ENCODE measurements at places on chromosomes 16 and 17.
A peak's percentile ranks its signal among the peaks of the same experiment; 100 is the strongest.

DNA sequence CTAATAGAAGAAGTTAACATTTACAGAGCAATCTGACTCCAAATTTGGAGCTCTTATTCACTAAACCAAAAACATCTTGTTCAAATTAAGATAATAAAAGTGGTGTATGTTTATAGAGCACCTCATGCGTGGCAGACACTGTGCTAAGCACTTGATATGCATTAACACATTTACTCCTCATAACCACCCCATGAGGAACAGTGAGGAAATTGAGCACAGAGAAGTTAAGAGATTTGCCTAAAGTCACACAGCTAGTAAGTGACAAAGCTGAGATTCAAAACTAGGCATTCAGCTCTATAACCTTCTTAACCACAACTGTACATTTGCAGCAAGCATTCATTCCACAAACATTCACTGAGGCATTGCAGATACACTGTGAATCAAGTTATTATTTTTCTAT is 94.0 kb downstream of the VAT1L start:
- DNase-seq = no peak

DNA sequence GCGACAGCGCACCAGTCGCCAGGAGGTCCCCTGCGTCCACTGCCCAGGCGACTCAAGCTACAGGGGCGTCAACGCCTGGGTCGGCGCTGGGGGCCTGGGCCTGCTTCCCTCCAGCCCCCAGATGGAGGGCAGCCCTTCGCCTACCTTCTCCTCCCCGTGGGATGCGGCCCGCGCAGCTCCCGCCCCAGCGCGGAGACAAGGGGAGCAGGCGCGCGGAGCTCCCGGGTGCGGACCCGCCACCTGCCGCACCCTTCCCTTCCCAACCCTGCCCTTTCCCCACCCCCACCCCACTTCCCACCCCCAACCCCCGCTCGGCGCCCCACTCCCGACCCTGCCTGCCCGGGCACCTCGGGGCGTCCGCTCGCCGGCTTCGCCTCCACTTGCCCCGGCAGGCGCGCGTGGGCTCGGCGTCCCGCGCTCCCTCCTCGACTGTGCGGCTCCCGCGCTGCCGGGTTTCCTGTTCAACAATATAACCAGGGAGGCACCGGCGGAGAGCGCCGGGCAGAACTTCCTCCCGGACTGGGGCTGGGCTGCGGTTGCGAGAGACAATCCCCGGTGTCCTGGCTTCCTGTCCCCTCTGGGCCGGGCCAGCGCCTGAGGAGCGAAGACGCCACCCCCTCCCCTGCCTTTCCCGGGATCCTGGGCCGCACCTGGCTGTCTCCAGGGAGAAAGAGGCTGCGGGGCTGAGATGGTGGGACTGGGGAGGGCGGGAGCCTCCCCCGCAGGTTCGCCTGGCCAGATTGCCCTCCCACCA is at the start of gene ARHGAP27:
Gene ARHGAP27, minus strand, starts transcription at position 466 of the 754 bp plus-strand sequence. CDS start 2,591 bp downstream, outside the sequence.
- DNase-seq = no peak

DNA sequence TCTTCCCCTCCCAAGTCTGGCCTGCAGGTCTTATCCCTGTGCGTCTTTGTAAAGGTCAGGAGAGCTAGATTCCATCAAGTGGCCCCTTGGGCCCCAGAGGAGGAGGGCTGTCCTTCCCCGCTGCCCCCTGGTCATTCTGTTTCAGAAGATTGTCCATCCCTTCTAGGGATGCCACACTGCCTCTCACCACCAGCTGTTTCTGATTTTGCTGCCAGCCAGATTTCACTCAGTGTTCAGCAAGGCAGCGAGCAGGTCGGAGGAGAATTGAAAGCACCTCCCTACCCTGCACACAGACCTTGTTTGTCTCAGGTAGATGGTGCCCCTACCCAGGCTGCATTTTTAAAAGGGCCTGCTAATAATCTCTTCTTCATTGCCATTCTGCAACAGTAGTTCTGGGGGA is 21.7 kb upstream of the NAT9 start:
- DNase-seq = no peak

- no peak for DNase-seq
These were observed 46.4 kb downstream of the SLC47A1 start for GRCh38 chr17:19579867-19580565.

DNA sequence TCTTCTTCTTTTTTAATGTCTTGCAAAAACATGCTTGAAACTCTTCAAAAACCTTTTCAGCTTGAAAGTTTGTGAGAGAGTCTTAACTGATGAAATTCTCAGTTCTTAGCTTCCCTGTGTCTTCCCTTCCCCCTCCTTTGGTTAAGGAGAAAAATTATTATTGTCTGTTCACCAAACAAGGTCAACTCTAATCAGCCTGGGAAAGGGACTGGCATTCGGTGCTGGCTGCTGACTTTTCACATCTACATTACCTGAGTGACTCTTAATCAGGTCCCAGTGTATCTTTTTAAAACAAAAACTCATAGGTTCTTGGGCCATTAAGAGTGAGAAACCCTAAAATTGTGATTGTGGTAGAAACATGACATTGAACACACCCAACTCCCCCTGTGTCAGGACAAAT is 39.1 kb upstream of the AXIN2 start:
- DNase-seq = no peak

- DNase-seq = no peak
These were observed 426.8 kb downstream of the HS3ST4 start for GRCh38 chr16:26118575-26118974.

DNA sequence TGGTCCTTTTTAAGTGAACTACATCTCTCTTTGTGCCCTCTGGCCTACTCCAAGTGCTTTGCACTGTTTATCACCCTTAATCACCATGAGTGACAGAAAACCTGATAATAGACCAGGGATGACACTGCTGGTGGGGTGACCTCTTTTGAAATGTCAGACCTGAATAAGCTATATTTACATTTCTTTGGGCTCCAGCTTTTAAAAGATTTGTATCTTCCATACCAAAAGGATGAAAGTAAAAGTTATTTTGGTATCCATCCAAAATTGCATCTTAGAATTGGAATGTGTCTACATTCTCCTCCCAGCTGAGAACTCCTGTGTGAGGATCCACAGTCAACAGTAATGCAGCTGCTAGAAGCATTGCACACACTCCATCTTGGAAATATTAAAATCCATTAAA is 370.0 kb downstream of the CDH11 start:
- no peak for DNase-seq

GRCh38 chr17:48625495-48626244 is 488 bp downstream of the HOXB9 start:
- DNase-seq = peak; percentile 45

- no peak for DNase-seq
These were observed 78.5 kb upstream of the C16orf82 start for GRCh38 chr16:26988186-26988585.

GRCh38 chr17:58280480-58281217 is at the start of gene MPO:
MPO (minus strand) TSS chr17:58280935; CDS start chr17:58280758, 177 bp downstream.
- no peak for DNase-seq

GRCh38 chr17:45828582-45829133 is 16.0 kb upstream of the SPPL2C start:
- DNase-seq = no peak

- no peak for DNase-seq
These were observed 4.9 kb downstream of the TMEM92 start for GRCh38 chr17:50279181-50279526.

- DNase-seq = peak; percentile 88
These were observed at the start of gene E2F4 for GRCh38 chr16:67191995-67192681. E2F4 (plus strand) TSS chr16:67192155; CDS start chr16:67192228, 73 bp downstream.

GRCh38 chr17:30530346-30531025 is 53.3 kb downstream of the GOSR1 start:
- no peak for DNase-seq

GRCh38 chr16:24446189-24446588 is 93.2 kb upstream of the RBBP6 start:
- DNase-seq = no peak

GRCh38 chr17:28256370-28256769 is 62.6 kb upstream of the TMEM97 start:
- no peak for DNase-seq

DNA sequence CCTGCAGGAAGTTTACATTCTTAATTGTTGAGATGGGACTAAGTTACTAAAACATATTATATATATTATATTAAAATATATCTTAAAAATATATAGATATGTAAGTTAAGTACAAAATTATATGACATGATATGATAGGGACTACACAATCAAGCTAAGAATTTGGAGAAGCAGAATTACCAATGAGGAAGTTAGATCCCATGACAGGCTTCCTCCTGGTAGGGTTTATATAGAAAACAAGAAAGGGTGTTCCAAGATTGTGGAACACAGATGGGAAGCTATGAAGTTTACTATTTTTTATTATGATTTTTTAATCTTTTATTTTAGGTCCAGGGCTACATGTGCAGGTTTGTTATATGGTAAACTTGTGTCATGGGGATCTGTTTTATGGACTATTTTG is 260.8 kb upstream of the ZFHX3 start:
- DNase-seq = no peak

GRCh38 chr17:73163043-73163442 is 1.8 kb upstream of the SSTR2 start:
- DNase-seq = no peak

- DNase-seq = no peak
These were observed 3.1 kb downstream of the RAB37 start for GRCh38 chr17:74740173-74740572.

- DNase-seq = no peak
These were observed 55.2 kb downstream of the PECAM1 start for GRCh38 chr17:64335486-64335885.

DNA sequence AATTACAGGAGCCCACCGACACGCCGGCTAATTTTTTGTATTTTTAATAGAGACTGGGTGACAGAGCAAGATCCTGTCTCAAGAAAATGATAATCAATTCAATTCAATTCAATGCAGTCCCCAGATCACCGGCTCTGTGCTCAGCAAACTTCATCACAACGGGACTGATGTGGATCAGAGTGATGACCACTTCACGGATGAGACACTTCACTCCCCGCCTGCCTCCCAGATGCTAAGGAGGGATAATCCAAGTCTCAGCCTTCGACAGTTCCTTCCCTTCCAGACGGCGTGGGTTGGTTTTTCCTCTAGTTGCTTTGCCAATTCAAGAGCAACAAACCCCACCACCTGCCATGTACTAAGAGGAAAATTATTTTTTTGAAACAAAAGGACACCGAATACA is 93.8 kb downstream of the ZDHHC7 start:
- DNase-seq = no peak

- no peak for DNase-seq
These were observed 70.4 kb upstream of the TANC2 start for GRCh38 chr17:62895320-62896301.

DNA sequence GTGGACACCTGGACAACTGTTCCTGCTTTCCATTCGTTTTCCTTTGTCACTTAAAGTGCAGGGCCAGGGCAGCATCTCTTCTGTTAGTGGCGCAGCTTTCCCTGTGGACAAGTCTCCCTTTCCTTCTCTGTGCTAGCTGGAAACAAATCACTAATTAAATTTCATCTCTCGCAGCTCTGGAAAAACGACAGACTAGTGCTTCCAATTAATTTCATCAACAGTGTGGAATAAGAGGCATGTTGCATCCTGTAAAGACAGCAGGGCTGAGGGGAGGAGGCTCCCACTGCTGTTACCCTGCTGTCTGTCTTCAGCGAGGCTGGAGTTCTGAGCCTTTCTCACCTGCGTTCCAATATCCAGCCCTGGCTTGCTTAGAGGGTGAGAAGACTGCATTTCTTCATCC is 352.1 kb upstream of the HSBP1 start:
- DNase-seq = no peak

DNA sequence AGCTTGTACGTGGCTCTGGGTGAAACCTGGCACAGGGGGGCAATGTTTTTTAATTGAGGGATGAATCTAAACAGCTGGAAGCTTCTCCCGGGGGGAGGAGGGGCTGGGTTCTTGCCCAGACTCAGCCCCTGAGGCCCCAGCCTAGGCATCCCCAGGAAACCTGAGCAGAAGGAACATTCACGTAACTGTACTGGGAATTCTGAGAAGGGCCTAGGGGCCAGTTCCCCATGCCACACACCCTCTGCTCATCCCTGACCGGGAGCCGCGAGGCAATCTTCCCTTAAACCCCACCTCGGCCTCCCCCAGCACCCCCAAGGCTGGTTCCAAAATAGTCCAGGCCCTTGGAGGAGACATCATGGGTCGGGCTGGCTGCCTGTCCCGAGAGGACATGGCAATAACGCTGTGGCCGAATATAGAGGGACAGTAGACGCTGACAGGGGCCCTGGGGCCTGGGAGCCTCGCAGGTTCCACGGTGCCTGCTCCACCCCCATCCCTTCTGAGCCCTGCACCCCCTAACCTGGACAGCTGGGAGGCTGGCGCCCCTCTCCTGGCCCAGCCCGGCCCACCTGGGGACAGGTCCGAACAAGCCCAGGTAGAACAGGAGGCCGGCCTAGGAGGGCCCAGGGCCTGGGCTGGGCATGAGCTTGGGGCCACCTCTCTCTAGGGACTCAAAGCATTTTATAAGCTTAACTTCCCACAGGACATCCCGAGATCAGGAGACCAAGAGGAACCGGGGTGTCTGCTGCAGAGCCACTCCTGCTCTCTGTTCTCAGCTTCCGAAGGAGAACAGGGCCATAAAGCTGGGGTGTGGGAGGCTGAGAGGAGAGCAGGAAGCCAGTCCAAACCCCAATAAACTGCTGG is 83.2 kb upstream of the TOB1 start:
- no peak for DNase-seq

DNA sequence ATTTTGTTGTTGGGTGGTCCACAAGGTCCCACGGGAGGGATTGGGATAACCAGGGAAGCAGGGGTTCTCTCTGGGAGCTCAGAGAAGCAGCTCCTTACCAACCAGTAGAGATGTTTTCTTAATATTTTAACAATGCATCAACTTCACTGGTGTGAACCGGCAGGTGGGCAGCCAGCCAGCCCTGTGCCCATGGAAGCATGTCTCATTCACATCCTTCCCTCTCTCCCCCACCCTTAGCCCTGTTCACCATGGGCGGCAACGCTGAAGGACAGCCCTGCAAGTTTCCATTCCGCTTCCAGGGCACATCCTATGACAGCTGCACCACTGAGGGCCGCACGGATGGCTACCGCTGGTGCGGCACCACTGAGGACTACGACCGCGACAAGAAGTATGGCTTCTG is 9.3 kb downstream of the MMP2 start:
- DNase-seq = no peak

GRCh38 chr16:1980770-1981087 is 540 bp downstream of the NOXO1 start:
- no peak for DNase-seq

DNA sequence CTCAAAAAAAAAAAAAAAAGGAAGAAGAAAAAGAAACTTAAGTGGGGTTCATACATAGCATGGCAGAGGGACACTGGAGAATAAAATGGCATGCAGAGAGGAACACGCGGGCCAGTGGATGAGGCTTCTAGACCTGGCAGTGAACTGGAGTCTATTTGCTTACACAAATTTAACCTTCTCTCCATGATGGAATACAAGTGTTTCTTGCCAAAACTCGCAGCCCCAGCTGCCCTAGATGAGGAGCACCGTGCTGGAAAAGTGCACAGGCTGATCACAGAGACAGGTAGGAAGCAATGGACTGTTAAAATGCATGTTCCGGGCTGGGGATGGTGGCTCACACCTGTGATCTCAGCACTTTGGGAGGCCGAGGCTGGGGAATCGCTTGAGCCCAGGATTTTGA is 9.3 kb downstream of the SSTR2 start:
- no peak for DNase-seq

Data from CD4-positive, alpha-beta T cell treated with Interleukin-4 for 1 hour (primary cell).